AG10803 (cell line): ENCODE measurements at places on chromosomes 12 and 14.
A peak's percentile ranks its signal among the peaks of the same experiment; 100 is the strongest.

DNA sequence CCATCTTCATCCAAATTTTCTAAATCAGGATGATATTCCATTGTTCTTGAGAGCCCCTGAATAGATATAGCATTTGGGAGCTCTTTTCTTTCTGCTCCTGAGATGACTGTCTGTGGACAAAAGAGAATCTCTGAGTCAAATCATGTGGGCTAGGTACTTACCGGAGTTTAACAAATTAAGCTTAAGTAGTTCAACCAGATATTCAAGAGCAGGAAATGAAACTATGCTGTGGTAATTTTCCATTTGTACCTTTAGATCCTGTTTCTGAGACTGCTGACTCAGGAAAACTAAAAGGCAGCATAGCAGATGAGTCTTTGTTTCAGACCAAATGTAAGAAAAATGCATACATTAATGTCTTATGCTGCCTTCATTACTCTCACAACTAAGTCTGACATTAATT lies at the start of gene CLEC7A:
TSS of gene CLEC7A (minus strand) at position 158 of the 400 bp plus-strand sequence. CDS start at position 41, 117 bp downstream.
- DNase-seq, result no peak

DNA sequence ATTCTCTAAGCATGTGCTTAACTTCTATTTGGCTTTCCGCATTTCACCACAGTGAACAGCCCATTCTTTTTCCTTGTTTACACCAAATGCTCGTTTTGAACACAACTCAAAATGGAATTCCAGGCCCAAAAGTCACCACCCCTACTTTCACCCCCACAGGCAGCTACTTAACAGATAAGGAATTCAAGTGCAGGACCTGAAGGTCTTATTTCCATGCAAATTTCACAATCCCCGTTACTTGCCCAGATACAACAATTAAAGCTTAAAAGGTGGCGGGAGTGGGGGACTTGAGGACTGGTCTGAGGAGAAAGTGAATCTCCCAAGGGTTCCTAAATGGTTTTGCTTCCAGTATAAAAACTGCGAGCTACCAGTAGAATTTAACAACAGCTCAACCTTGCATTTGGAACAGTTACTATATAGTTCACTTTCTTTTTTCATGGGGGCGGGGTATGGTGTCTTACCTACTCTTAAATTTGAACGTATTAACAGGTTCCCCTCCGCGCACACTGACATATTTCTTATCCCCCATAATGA lies 3.7 kb downstream of the USP44 start:
- peak; percentile 67 for DNase-seq

- DNase-seq, result peak; percentile 29
These were observed 149.6 kb upstream of the DYRK2 start for GRCh38 chr12:67498991-67499390.

- peak; percentile 87 for DNase-seq
These were observed 105.2 kb downstream of the RBM19 start for GRCh38 chr12:113860950-113861349.

- no peak for DNase-seq
These were observed 43.3 kb upstream of the EMP1 start for GRCh38 chr12:13153180-13153579.

DNA sequence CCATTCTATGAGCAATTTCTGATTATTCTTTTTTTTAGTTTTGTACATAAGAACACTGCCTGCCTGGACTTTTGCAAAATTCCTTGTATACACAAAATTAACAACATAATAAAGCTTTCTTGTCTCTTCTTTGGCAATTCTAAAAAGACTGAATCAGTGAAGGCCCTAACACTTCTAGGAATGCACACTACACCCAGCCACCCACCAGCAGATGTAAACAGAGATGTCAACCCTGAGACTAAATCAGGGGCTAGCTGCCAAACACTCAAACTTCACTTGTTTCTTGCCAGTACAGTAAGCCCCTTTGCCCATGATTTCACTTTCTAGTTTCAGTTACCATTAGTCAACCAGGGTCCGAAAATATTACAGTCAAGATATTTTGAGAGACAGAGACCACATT lies 15.5 kb downstream of the DCAF5 start:
- DNase-seq, result peak; percentile 26

GRCh38 chr14:100891501-100892445 lies 11.7 kb downstream of the RTL1 start:
- no peak for DNase-seq

DNA sequence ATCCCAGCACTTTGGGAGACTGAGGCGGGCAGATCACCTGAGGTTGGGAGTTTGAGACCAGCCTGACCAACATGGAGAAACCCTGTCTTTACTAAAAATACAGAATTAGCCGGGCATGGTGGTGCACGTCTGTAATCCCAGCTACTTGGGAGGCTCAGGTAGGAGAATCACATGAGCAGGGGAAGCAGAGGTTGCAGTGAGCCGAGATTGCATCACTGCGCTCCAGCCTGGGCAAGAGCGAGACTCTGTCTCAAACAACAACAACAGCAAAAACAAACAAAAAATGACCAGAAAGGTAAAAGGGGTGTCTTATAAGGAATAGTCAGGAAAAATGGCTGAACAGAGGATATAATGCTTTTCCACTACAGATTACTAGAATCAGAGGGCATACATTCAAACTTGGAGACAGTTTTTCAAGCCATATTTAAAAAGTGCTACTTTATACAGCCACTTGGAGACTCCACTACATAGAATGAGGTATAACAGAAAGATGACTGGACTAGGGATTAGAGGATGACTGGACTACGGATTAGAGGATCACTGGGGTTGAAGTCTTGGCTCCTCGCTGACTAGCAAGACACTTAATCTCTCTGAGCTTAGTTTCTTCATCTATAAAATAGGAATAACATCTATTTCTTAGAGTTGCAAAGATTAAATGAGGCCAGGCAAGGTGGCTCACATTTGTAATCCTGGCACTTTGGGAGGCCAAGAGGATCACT lies 4.9 kb upstream of the CS start:
- no peak for DNase-seq

GRCh38 chr14:95666450-95666849 lies 19.8 kb upstream of the TCL1B start:
- no peak for DNase-seq

DNA sequence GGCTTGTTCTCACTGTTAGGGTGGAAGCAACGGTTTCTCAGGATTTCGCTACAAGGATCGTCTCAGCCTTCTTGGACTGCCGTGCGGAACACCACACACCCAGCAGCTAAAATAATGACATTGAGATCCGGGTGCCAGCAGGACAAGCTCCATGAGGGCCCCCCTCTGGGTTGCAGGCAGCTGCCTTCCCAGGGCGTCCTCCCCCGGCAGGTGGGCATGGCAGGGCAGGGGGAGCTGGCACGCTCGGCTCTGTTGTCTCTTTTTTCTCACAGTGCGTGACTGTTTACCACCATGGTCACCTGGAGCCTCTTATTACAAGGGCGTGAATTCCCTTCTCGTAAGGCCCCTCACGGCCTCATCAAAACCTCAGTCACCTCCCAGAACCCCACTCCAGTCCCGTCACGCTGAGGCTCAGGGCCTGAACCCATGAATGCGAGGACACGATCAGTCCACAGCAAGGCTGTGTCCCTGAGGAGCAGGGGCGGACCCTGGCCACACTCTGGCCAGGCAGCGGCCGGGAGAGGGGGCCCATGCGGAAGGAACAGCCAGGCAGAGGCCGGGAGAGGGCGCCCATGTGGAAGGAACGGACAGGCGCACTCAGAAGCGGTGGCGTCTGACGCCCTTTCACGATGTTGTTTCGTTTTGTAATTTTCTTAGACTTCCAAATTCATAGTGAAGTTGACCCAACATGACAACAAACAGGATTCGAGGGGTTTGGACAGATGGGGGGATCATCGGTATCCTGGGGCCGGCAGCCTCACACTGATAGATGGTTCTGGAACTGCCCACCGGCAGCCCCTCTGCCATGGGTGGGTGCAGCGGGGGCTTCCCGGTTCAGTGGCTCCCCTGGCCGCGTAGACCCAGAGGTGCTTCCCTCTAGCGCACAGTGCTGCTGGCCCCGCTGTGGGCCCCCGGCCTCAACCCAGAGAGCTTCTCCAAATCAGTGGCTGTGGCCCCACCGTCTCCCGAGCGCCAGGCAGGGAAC lies 10.0 kb downstream of the LRCOL1 start:
- DNase-seq, result peak; percentile 64

DNA sequence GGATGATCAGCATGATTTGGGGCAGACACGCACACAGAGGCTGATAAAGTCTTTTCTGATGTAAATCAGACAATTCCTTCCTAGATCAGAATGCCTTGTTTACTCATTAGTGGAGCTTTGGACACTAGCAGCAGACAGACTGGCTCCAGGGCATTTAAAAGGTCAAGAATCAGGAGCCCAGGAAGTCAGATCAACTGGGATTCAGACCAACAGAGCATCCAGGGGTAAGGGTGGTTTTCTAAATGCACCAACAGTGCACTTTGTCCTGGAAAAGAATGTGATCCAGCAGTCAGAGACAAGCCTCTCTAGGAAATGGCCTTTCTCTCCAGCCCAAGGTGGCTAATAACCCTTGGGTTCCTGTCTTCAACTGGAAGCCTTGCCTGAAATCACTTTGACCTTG lies 405.3 kb downstream of the MED13L start:
- no peak for DNase-seq

- DNase-seq, result peak; percentile 40
These were observed 875 bp downstream of the MFAP5 start for GRCh38 chr12:8661751-8662150.

DNA sequence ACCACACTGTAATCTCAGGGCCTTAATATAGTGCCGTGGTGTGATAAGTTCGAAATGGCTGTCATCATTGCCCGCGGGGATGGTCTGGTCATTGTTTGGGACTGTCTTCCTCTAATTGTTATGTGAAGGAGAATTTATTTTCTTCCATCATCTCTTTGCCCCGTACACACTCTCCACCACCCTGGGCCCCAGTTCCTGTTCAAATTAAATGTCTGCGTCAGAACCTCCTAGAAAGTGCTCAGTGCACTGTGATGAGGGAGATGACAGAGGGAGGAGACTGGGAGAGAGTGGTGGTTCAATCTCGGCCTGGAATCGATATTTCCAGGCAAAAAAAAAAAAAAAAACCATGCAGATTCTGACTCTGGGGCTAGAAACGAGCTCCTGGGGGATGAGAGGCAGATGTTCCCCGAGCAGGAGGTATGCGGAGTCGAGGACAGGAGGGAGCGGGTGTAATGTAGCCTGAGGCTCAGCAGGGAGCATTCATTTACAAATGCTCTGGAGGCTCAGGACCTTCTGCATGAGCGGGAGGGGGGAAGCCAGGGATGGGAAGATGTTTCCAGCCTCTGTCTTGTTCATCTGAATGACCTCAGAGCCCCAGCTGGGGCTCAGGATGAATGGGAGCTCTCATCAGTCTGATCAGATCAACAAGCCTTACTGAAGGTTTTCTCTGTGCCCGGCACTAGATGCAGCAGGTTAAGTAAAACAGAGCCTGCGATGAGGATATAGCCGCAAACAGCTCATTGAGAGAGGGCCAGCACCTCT lies 219.5 kb downstream of the TBX5 start:
- DNase-seq, result no peak

DNA sequence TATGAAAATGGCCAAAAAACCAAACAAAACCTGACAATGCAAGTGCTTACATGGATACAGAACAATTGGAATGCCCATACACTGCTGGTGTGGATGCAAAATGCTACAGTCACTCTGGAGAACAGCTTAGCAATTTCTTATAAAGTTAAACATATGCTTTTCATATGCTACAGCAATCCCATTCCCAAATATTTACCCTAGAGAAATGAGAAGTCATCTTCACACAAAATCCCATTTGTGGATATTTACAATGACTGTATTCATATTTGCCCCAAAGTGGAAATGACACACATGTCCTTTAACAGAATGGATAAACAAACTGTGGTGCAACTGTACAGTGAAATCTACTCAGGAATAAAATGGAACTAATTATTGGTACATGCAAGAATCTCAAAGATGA lies 20.4 kb downstream of the SAV1 start:
- peak; percentile 41 for DNase-seq

GRCh38 chr14:94011795-94012194 lies 14.3 kb upstream of the OTUB2 start:
- DNase-seq, result peak; percentile 72

GRCh38 chr12:125330645-125331341 lies 265.6 kb downstream of the AACS start:
- peak; percentile 17 for DNase-seq

DNA sequence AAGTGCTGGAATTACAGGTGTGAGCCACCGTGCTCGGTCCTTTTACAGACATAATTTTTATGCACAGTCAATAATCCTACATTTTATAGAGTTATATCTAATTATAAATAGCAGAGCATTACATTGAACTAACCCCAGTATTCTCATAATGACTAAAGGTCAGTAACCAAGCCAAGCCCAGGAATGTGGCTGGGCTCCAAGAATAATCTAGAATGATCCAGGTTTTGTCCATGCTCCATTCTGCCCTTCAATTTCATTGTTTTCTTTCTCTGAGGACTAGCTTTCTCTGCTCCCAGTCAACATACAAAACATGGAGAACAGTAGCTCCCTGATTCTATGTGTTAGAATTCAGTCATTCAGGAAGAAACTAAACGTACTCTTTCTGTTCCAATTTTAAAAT lies 92.1 kb upstream of the KRR1 start:
- peak; percentile 44 for DNase-seq

DNA sequence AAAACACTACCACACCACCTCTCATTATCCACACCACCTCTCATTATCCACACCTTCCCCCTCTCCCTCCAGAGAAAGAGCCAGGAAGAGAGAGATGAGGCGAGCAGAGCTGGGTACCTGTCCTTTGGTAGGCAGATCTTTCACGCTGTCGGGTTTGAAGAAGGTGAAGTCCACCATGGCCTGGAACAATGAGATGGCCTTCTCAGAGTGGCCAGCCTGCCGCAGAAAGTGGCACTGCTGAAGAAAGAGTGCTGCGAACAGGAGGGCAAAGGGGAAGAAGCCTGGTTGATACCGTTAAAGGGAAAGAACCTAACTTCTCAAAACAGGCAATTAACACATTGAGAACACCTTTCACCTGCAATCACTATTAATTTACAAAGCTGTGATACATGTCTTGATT lies 30.6 kb downstream of the NRDE2 start:
- DNase-seq, result no peak

DNA sequence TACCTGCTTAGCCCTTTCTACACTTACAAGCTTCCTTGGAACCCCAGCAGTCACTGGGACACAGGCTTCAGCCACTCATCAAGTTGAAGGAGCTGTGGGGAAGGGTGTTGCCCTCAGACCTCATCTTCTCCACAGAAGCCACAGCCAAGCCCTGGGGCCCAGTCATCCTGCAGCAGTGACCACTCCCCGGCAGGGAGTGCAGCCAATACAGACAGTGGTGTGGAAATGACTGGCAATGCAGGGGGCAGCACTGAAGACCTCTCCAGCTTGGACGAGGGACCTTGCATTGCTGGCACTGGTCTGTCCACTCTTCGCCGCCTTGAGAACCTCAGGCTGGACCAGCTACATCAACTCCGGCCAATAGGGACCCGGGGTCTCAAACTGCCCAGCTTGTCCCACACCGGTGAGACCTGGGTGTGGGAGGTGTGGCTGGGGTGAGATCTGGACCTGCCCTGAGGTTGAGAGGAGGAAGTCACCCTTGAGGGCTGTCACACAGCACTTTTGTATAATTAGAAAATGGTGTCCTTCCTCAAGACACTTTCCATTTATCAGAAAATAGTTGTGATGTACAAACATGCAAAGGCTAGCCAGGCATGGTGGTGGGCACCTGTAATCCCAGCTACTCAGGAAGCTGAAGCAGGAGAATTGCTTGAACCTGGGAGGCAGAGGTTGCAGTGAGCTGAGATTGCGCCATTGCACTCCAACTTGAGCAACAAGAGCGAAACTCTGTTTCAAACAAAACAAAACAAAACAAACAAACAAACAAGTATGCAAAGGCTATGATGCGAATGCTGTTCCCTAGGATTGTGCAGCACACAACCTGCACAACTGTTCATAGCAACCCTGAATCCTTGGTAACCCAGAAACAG lies 9.9 kb downstream of the GLI1 start:
- DNase-seq, result no peak

GRCh38 chr14:61839507-61839906 lies 77.3 kb downstream of the SNAPC1 start:
- DNase-seq, result peak; percentile 52

GRCh38 chr14:89283327-89284060 lies 133.5 kb downstream of the FOXN3 start:
- DNase-seq, result no peak
